ENCODE measurements at places on chromosomes 11 and 22.

GRCh38 chr22:49976439-49977175 lies 16.0 kb downstream of the PIM3 start:
- DNase-seq: peak; percentile 81

- no peak for DNase-seq
Measured at GRCh38 chr11:20026629-20027555, 133.4 kb downstream of the DBX1 start.

- DNase-seq: peak; percentile 32
Measured at GRCh38 chr11:9250139-9250582, 15.0 kb downstream of the DENND5A start.

- DNase-seq: no peak
Measured at GRCh38 chr22:27984001-27984695, 65.1 kb upstream of the PITPNB start.

DNA sequence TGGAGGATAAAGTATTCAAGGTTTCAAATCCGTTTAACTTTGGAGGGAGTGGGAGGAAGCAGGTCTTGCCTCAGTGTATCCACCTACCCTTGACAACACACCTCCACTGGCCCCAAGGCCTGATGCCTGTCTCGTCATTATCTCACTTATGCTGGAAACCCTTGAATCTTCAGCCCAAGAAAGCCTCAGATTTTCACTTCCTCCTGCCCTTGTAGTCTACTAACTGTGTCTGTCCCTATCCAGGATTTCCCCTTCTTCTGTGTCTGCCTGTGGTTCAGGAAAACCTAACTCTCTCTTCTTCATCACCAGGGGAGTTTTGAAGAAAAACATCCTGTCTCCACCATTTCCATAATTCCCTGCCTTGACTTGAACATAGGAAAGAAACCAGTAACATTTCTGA lies 56.1 kb downstream of the SYT9 start:
- DNase-seq: no peak

DNA sequence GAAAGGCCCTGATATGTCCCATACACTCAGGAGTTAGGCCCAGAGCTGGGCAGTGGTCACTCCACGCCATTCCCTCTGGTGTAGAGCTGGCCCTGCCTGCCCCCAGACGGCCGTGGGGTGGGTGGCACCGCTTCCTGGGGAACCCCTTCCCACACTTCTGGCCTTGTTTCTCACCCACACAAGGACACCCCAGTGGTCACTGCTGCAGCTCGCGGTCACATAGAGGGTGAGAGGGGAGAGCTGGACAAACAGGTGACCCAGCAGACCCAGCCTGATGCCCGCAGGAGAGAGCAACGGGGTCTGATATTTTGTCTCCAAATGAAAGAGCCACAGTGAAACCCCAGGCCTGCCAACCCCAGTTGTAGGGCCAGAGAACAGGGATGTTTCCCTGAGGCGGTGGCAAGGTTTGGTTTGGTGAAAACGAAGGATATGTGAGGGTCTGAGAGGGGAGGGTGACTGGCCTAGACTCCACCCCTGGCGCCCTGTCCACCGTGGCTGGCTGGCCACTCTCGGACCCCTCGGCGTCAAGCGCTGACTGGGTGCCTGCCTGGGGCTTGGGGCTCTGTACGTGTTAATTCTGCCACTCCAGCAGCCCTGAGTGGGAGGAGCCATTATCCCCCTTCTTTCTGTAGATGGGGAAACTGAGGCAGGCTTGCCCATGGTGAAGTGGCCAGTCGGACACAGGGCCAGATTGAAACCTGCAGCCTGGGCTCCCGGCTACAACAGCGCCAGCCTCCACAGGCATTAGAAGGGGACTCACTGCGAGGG lies 71.0 kb upstream of the PPARA start:
- DNase-seq: no peak

- no peak for DNase-seq
Measured at GRCh38 chr11:12784445-12784844, 110.2 kb downstream of the TEAD1 start.

DNA sequence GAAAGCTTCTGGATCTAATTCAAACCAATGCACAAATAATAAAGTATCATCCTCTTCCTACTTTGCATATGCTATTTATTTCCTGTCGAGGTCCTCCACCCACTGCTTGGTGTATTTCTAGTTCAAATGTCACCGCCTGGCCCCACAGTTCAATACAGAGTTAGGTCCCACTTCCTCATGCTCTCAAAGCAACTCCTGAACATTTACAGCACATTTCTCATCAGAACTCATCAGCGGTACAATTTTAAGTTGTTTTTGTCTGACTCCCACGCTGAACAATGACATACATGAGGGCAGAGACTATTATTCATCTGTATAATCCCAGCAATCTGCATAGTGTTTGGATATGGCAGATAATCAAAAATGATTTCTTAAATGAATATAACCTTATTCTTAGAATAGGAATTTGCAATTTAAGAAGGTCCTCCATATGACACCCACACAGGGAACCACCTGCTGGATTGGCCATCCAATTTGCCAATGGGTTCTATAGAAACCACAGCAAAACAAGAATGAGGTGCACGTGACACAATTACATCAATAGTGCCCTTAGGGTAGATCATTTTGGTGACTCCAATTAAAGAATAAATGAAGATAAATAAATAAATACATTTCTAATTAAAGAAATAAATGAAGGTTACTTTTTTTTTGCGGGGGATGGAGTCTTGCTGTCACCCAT lies 54.2 kb downstream of the SLC25A17 start:
- no peak for DNase-seq

GRCh38 chr11:132123854-132124835 lies 753.7 kb downstream of the NTM start:
- DNase-seq: no peak

GRCh38 chr11:117614728-117615127 lies 182.3 kb downstream of the DSCAML1 start:
- no peak for DNase-seq

GRCh38 chr22:28222976-28223745 lies 304.1 kb upstream of the PITPNB start:
- DNase-seq: no peak

DNA sequence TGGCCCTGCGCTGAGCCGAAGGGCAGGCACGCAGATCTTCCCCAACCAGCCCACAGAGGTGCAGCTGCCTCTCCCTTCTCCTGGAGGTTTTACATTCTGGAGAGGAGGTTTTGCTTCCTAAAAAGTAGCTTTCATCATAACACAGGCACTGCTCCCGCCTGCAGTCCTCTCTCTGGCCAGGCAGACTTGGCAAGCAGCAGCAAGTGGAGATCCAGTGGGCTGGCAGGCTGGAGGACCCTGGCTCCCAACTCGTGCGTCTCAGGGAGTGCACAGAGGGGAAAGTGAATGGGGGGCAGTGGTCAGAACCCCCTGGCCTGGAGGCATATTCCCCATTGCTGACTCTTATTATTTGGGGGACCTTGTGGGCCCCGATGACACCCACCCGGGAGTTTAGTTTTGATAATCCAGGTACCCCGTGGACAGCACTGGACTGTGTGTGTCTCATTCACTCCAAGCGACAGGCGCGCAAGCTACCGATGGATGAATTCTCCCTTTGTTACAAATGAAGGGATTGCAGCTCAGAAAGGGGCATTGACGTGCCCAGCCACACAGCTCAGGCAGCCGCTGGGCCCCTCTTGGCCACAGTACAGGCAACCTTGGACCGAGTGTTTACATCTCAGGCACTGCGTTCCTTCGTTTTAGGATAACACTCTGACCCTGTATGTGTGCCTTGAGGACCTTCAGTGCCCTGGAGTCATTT lies 1223.9 kb downstream of the BRD1 start:
- no peak for DNase-seq

GRCh38 chr22:17788528-17789378 lies 14.5 kb upstream of the BID start:
- no peak for DNase-seq

- no peak for DNase-seq
Measured at GRCh38 chr11:45525393-45525792, 140.0 kb downstream of the CHST1 start.

Data from stimulated activated CD4-positive, alpha-beta T cell treated with anti-CD3 and anti-CD28 coated beads, Interleukin-15, amount 100 ng/mL, for 24 hours (primary cell).